T-cell (primary cell): ENCODE measurements at places on chromosomes 1 and 21. TPM values are rescaled to one million over a fixed set of nuclear protein-coding genes. Genes with fewer than 3 reads are reported as not detected.

GRCh38 chr1:151108331-151108730 lies 37.8 kb downstream of the GABPB2 start:
- H3K4me1 ChIP-seq: no peaks in the 10 kb centered on the region
- H3K27me3 ChIP-seq: no peaks in the 10 kb centered on the region
- H3K27ac ChIP-seq: no peak overlapping the region

DNA sequence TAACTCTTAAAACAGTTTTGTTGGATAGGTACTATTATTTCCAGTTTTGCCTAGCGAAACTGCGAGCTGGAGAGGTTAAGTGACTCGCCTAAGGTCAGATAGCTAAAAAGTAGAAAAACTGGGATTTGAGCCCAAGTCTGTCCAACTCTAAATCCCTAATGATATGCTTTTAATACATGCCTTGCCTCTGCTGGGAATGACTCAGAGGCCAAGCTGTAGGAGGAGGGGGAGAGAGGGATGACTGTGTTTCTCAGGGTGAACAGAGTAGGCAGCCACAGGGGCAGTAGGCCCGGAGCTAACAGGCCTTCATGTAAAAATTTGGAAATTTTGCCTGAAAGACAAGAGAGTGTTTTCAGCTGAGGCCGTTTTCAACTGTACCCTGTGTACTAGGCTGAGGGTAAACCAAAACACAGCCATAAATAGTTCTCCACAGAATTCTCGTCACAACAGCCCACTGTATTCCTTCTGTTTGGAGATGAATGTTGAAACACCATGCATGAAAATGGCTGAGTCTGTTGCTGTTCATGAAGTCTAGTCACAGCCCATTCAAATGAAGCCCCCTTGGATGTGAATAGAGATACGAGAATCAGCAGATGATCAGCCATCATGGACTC lies 107.5 kb upstream of the HOOK1 start:
- H3K27ac ChIP-seq: no peak overlapping the region
- H3K36me3 ChIP-seq: no peaks in the 10 kb centered on the region
- H3K27me3 ChIP-seq: no peaks in the 10 kb centered on the region

GRCh38 chr1:56845343-56845742 lies 9.3 kb upstream of the C8A start:
- no peak for DNase-seq
- no peak overlapping the region for H3K4me3 ChIP-seq
- H3K4me1 ChIP-seq: no peaks in the 10 kb centered on the region
- H3K36me3 ChIP-seq: no peaks in the 10 kb centered on the region
- H3K27me3 ChIP-seq: peaks cover 5% of the 10 kb centered on the region

CLDN17 gene
- not detected for total RNA-seq

DNA sequence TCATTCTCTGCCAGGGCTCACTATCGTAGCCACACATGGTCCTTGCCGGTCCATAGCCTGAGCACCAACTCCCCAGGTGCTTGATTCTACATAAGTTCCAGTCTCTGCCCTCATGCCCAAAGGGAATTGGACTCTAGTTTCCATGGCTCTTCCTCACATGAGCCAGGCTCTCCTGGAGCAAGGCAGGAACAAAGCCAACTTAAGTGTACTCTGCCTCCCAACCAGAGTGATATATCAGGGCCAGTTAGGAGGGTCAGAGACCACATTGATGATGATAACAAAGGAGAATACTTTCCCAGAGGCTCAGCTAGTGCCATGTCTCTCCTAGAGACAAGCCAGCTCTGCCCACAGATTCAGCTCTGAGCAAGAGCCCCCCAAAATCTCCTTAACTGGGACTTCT lies 70.9 kb downstream of the ERI3 start:
- no peaks in the 10 kb centered on the region for H3K4me1 ChIP-seq
- H3K27ac ChIP-seq: no peak overlapping the region
- no peak for DNase-seq
- peaks cover 7% of the 10 kb centered on the region for H3K36me3 ChIP-seq
- no peak overlapping the region for H3K4me3 ChIP-seq

GRCh38 chr1:202200669-202201068 lies 7.1 kb downstream of the LGR6 start:
- H3K4me3 ChIP-seq: no peak overlapping the region
- peaks cover 3% of the 10 kb centered on the region for H3K27me3 ChIP-seq
- peaks cover 15% of the 10 kb centered on the region for H3K4me1 ChIP-seq
- H3K27ac ChIP-seq: peak overlapping the region; percentile 61
- H3K36me3 ChIP-seq: no peaks in the 10 kb centered on the region

GRCh38 chr1:43404353-43404752 lies 14.7 kb downstream of the SZT2 start:
- H3K4me1 ChIP-seq: no peaks in the 10 kb centered on the region
- no peak for DNase-seq
- no peak overlapping the region for H3K27ac ChIP-seq
- no peaks in the 10 kb centered on the region for H3K27me3 ChIP-seq
- no peak overlapping the region for H3K4me3 ChIP-seq

- no peaks in the 10 kb centered on the region for H3K27me3 ChIP-seq
- H3K4me3 ChIP-seq: no peak overlapping the region
- no peaks in the 10 kb centered on the region for H3K4me1 ChIP-seq
- H3K36me3 ChIP-seq: no peaks in the 10 kb centered on the region
- DNase-seq: no peak
These were observed 1895.1 kb downstream of the MRPL39 start for GRCh38 chr21:23712166-23712565.

NR0B2 gene
- total RNA-seq: not detected

- no peak overlapping the region for H3K27ac ChIP-seq
- DNase-seq: no peak
- peaks cover 22% of the 10 kb centered on the region for H3K27me3 ChIP-seq
- H3K36me3 ChIP-seq: no peaks in the 10 kb centered on the region
- no peak overlapping the region for H3K4me3 ChIP-seq
These were observed 4.1 kb downstream of the COL6A1 start for GRCh38 chr21:45985471-45986315.

HRNR gene
- total RNA-seq: not detected

SLC9C2 gene
- not detected for total RNA-seq

GRCh38 chr1:8133190-8133589 lies 107.1 kb upstream of the ERRFI1 start:
- H3K27me3 ChIP-seq: peaks cover 23% of the 10 kb centered on the region
- no peak for DNase-seq
- H3K4me3 ChIP-seq: no peak overlapping the region
- H3K36me3 ChIP-seq: no peaks in the 10 kb centered on the region

GRCh38 chr1:17236779-17237560 lies 11.9 kb upstream of the PADI3 start:
- no peaks in the 10 kb centered on the region for H3K36me3 ChIP-seq
- peak; percentile 68 for DNase-seq
- no peaks in the 10 kb centered on the region for H3K4me1 ChIP-seq
- H3K27ac ChIP-seq: no peak overlapping the region
- H3K4me3 ChIP-seq: no peak overlapping the region
- no peaks in the 10 kb centered on the region for H3K27me3 ChIP-seq

FAAH gene
- total RNA-seq: 10.0 TPM

KCNA3 gene
- total RNA-seq: 125 TPM

DNA sequence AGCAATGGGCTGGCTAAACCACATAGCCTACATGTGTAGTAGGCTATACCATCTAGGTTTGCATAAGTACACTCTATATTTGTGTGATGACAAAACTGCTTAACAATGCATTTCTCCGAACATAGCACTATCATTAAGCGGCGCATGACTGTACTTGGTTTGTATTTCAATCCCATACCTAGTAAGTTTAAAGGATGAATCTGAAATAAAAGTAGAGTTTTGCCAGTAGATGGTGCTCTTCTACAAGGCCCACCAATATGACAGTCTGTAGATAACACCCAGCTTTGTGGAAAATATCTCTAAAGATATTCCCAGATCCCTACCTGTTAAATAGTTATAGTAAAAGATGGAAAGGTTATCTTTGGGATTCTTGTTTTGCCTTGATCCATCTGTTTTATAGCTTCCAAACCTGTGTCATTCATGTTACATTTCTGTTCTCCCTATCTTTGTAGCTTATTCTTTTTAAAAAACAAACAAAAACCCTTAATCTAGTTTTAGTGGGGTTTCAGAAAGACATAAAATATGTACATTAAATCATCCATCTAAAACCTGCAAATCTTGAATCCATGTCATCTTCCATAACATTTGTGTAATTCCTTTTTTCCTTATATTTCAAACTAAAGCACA lies 33.9 kb upstream of the ASPM start:
- no peak for DNase-seq
- H3K27ac ChIP-seq: no peak overlapping the region
- no peaks in the 10 kb centered on the region for H3K27me3 ChIP-seq

DNA sequence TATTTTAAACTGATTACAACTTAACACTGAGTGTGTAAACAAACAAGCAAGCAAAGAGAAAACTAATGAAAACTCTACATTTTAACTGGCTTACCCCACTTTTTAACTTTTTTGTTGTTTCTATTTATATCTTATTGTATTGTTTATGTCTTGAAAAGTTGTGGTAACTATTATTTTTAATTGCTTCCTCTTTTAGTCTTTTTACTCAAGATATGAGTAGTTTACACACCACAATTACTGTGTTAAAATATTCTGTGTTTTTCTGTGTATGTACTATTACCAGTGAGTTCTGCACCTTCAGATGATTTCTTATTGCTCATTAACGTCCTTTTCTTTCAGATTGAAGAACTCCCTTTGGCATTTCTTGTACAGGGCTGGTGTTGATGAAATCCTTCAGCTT lies 4.7 kb upstream of the HHAT start:
- H3K27me3 ChIP-seq: no peaks in the 10 kb centered on the region
- no peak for DNase-seq
- H3K4me1 ChIP-seq: peaks cover 13% of the 10 kb centered on the region
- no peaks in the 10 kb centered on the region for H3K36me3 ChIP-seq
- H3K4me3 ChIP-seq: no peak overlapping the region
- H3K27ac ChIP-seq: no peak overlapping the region

GRCh38 chr1:9291914-9292360 lies 757 bp upstream of the SPSB1 start:
- no peak overlapping the region for H3K27ac ChIP-seq
- peaks cover 14% of the 10 kb centered on the region for H3K4me1 ChIP-seq
- H3K36me3 ChIP-seq: no peaks in the 10 kb centered on the region
- DNase-seq: no peak

DR1 gene
- total RNA-seq: 72.3 TPM

- H3K4me3 ChIP-seq: peak overlapping the region; percentile 26
- H3K27ac ChIP-seq: peak overlapping the region; percentile 16
- no peaks in the 10 kb centered on the region for H3K27me3 ChIP-seq
- peak; percentile 11 for DNase-seq
- H3K4me1 ChIP-seq: peaks cover 6% of the 10 kb centered on the region
These were observed 17.4 kb downstream of the TIAM1 start for GRCh38 chr21:31326522-31327242.

SAMSN1 gene
- total RNA-seq: 64.6 TPM

DNA sequence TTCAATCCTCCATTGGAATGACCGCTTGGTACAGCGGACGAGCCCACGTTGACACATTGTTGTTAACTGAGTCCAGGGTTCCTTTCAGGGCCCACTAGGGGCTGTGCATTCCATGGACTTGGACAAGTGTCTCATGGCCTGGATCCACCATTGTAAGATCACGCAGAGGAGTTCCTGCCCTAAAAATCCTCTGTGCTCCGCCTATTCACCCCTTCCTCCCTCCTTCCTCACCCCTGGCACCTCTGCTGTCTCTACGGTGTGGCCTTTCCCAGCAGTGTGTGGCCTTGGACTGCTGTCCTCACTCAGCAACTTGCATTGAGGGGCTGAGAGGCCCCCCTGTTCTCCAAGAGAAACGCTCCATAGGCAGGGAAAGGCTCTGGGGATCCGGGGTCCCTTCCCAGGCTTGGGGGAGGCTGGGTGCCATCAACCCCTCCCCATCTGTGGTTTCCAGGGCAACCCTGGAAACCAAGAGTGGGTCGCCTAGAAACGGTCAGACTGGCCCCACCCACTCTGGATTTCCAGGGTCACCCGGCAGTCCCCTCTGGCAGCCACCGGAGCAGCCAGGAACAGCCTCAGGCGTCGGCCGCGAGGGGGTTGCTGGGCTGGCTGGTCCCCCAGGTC lies 50.9 kb downstream of the MEGF6 start:
- H3K4me1 ChIP-seq: no peaks in the 10 kb centered on the region
- H3K27me3 ChIP-seq: no peaks in the 10 kb centered on the region
- H3K27ac ChIP-seq: no peak overlapping the region
- H3K36me3 ChIP-seq: no peaks in the 10 kb centered on the region

GRCh38 chr1:1237874-1238701 lies 6.1 kb downstream of the B3GALT6 start:
- no peak overlapping the region for H3K4me3 ChIP-seq
- H3K27ac ChIP-seq: no peak overlapping the region
- peaks cover 13% of the 10 kb centered on the region for H3K4me1 ChIP-seq

GRCh38 chr1:96721416-96722160 lies at the start of gene PTBP2:
TSS of gene PTBP2 (plus strand) at chr1:96721784. CDS start at chr1:96721865, 81 bp downstream.
- peak; percentile 83 for DNase-seq
- peaks cover 6% of the 10 kb centered on the region for H3K36me3 ChIP-seq
- H3K27ac ChIP-seq: peak within 1 kb of the TSS; percentile 88
- peaks cover 9% of the 10 kb centered on the region for H3K4me1 ChIP-seq

DNA sequence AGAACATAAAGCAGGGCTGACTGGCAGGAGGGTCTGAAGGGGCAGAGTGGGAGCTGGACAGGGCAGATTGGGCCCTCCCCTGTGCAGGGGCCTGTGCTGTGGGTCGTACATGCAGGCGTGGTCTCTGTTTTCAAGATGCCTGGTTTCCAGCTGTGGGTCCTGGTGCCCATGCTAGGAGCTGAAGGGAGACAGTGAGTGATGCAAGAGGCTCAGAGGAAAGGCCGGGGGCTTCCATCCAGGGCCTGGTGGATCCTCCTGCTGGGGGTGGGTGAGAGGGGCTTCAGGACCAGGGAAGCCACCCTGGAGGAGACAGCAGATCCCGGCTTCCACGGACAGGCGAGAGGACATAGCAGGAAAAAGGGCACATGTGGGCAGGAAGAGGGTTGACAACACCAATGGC lies 349.0 kb upstream of the VAMP3 start:
- peaks cover 31% of the 10 kb centered on the region for H3K27me3 ChIP-seq
- no peak for DNase-seq
- H3K27ac ChIP-seq: no peak overlapping the region
- H3K4me1 ChIP-seq: no peaks in the 10 kb centered on the region
- H3K36me3 ChIP-seq: no peaks in the 10 kb centered on the region

DNA sequence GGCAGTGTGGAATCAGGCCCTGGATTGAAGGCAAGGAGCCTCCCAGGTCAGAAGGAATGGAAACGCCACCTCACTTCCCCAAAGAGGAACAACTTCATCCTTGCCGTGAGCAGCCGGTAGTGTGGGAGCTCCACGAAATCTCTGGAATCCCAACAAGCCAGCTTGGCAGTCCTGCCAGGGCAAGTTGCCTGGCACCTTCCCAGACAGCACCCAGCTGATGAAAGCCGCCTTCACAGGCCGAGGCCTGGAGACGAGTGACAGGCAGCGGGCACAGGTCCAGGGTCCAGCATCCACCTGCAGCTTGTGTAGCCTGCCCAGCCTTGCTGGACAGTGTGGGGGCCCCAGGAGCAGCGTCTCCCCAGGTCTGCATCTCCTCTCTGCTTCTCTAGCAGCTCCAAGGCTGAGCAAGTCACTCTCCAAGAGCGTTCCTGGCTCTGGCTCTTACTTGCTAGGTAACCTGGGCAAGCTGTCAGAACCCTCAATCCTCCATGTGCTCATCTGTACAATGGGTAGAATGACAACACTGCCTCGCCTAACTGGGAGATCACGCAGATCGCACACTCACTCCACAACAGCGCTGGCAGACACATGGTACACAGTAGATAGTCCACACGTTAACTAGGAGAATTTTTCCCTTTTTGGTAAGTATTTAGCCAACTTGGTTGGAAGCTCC lies 43.0 kb downstream of the ACOT7 start:
- peaks cover 3% of the 10 kb centered on the region for H3K4me1 ChIP-seq
- H3K27me3 ChIP-seq: no peaks in the 10 kb centered on the region
- no peak overlapping the region for H3K27ac ChIP-seq
- H3K36me3 ChIP-seq: no peaks in the 10 kb centered on the region
- H3K4me3 ChIP-seq: no peak overlapping the region

TINAGL1 gene
- not detected for total RNA-seq

GRCh38 chr1:110087812-110088738 lies 17.6 kb upstream of the ALX3 start:
- no peak overlapping the region for H3K4me3 ChIP-seq
- no peaks in the 10 kb centered on the region for H3K36me3 ChIP-seq
- peaks cover 11% of the 10 kb centered on the region for H3K27me3 ChIP-seq

TP73 gene
- total RNA-seq: 0.20 TPM
